Lower lobe of right lung (tissue), 2 donors: ENCODE measurements at places on chromosomes 11 and 22. TPM values are rescaled to one million over a fixed set of nuclear protein-coding genes. Genes with fewer than 3 reads are reported as not detected.

BTG4 gene
- 0.38 TPM for total RNA-seq

ZC3H7B gene
- 63.1 TPM for total RNA-seq

AASDHPPT gene
- total RNA-seq = 27.6 TPM

SLC22A9 gene
- not detected for total RNA-seq

DUSP8 gene
- total RNA-seq = 8.9 TPM
